ENCODE measurements at places on chromosomes 6 and 20.

DNA sequence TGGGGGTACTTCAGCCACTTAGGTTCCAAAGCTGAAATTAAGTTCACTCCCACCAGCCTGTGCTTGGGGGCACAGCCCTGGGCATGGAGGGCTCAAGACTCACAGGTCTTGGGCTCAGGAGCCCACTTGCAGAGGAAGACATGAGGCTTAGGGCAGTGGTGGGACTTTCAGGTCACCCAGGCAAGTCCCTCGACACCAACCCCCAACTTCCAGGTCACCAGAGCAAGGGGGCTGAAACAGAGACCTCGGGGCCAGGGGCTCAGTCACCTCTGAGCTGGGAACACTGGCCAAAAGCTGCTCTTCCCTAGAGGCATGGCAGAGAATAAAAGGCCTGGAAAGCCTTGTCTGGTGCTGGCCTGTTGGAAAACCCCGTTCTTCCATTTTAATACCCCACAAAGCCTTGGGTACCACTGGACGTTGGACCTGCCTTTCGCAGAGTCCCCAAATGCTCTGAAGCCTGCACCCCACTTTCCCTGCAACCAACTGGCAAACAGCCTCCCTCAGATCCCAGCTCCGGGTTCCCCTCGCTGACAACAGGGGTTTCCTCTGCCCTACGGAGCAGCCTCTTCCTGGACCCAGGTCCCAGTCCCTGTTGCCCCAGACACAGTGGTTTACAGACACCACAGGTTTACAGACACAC is 160.9 kb upstream of the PMEPA1 start:
- DNase-seq, result no peak

GRCh38 chr20:49519777-49520359 is 37.4 kb upstream of the KCNB1 start:
- DNase-seq, result no peak

DNA sequence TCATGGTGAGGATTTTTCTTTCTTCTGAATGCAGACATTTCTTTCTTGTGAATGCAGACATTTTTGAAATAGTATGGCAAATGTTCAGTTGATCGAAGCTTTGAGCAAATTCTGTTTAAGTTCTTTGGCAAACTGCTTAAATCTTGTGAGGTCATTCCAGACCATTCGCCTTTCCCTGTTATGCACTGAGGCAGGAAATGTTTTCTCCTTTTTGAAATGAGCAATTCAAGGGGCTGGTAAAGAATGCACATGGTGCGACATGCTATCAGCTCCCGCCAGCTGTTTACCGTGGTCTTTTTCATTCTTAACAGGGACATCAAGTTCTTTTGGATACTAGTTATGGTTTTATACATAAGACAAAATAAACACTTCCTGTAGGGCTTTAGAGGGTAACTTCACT is 112.0 kb upstream of the CCN2 start:
- no peak for DNase-seq

DNA sequence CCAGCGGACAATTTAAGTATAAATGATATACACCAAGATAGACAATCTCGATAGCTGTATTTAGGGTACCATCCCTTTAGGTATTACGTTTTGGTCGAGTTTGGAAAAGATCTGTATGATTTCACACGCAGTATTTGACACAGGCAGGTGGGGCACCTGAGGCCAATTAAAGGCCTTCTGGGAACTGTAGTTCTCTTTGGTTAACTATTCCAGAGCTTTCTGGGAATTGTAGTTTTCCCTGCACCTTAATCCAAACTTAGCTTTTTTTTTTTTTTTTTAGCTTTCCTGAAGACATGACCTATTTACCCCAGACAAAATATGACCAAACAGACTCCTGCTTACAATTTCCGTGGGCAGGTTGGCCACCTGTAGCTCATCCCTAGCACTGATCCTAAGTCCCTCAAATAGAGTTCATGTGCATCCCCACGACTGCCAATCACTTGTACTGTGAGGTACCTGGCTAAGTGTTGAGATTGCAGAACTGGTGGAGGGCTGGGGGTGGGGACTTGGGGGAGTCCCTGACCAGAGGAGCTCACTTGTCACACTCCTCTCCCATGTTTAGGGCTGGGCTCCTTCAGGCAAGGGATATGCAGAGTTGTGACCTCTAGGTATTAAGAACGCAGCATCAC is 999 bp upstream of the EHMT2 start:
- no peak for DNase-seq

GRCh38 chr6:118177720-118178119 is 270.7 kb downstream of the SLC35F1 start:
- DNase-seq, result no peak

GRCh38 chr6:144390886-144391285 is 105.8 kb downstream of the UTRN start:
- DNase-seq, result no peak

GRCh38 chr6:155830531-155830930 is 374.9 kb upstream of the NOX3 start:
- DNase-seq, result no peak

- peak; percentile 85 for DNase-seq
Measured at GRCh38 chr6:16770701-16771569, 9.7 kb upstream of the ATXN1 start.

GRCh38 chr6:53929041-53929820 is 134.4 kb downstream of the LRRC1 start:
- DNase-seq, result no peak

- DNase-seq, result no peak
Measured at GRCh38 chr6:89986650-89987074, 92.4 kb downstream of the GJA10 start.

DNA sequence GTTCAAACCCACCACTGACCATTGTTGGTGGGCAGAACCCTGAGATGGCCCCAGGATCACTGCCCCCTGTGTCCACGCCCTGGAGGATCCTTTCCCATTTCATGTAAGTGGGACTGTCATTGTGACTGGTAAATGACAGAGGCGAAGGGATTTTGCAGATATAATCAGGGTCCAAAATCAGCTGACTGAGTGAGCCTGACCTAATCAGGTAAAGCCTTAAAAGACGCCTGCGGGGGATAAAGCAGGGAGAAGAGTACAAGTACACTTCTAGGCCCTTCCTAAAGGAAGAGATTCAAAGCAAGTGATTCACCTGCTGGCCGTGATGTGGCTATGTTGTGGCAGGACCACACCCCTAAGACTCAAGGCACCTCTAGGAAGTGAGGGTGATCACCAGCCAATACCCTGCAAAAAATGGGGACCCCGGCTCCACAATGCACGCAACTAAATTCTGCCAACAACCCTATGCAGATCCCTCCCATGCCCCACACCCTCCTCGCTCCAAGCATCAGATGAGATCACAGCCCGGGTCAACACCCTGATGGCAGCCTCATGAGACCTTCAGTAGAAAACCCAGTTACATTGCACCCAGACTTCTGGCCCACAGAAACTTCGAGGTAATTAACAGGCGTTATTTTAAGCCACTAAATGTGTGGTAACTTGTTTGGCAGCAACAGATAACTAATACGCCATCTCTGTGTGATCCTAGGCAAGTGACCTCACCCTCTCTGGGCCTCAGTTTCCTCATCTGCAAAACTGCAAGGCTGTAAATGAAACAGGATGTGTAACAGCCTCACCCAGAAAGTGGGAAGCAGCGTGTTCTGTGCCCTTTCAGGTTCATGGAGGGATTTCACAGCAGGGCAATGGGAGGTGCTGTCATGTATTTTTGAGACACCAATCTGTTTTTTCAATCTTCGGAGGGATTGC is 11.3 kb downstream of the PREX1 start:
- no peak for DNase-seq

- DNase-seq, result no peak
Measured at GRCh38 chr20:20571068-20571780, 141.2 kb downstream of the RALGAPA2 start.

GRCh38 chr6:148817689-148818088 is 70.9 kb downstream of the UST start:
- DNase-seq, result no peak

GRCh38 chr6:7727946-7728854 is 2.3 kb downstream of the BMP6 start:
- DNase-seq, result peak; percentile 20

GRCh38 chr6:87633851-87634250 is 43.9 kb downstream of the ORC3 start:
- DNase-seq, result no peak

GRCh38 chr20:25015986-25016385 is 23.4 kb upstream of the APMAP start:
- no peak for DNase-seq

DNA sequence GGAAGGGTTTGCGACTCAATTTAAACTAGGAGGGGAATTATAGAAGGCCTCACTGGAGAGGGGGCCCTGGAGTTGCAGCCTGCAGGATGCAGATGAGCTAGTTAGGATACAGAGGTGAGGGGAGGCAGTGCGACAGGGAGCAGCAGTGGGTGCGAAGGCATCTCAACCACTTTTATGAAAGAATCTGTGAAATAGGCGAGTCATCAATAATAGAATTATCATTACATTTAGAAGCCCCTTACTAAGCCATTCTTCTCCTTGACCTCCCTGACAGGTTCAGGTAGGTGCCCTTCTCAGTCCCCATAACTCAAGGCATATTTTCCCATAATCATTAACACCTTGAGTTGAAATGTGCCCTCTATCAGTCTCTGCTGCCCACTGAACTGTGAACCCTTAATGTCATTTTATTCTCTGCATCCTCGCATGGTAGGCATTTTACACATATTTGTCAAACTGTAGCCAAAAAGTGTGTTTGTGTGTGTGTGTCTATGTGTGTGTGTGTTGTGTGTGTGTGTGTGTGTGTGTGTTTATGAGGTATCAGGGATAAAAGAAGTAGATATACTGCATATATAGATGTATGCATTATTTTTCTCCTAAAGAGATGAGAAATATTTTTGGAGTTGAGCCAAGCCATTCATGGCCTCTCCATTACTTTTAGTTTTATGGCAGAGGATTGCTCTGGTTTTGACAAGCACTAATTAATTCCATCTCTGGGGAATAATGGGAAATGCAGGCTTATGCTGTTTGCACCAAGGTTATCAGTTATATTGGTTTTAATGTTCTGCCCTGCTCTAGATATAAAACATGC is 898.8 kb downstream of the KIF16B start:
- DNase-seq, result no peak

DNA sequence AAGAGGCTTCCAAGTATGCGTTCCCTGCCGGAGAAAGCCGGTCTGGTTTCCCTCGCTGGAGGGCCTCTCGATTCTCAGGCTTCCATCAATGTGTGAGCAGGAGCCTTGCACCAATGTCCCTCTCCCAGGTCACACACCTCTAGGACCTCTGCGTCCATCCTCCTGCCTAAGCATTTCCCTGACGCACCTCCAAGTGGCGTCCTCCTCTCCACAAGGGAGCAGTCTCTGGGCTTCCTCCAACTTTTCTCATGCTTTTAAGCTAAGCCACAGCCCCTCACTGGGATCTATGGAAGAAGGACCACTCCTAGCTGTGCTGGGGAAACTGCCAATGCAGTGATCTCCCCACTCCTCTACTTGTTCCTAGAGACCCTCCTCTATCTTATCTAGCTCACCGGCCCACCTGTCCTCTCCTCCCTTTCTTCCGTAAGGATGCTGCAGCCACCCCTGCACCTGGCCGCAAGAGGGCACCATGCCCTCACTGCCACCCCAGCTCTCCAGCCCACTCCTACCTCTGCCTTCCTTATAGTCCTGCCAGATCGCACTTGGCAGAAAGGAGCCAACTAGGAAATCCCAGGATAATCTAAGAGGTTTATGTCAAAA is 258.7 kb downstream of the LRFN2 start:
- DNase-seq, result no peak

- DNase-seq, result no peak
Measured at GRCh38 chr20:42887281-42887680, 302.4 kb downstream of the PTPRT start.

- DNase-seq, result no peak
Measured at GRCh38 chr6:147371325-147371724, 137.2 kb upstream of the SAMD5 start.

DNA sequence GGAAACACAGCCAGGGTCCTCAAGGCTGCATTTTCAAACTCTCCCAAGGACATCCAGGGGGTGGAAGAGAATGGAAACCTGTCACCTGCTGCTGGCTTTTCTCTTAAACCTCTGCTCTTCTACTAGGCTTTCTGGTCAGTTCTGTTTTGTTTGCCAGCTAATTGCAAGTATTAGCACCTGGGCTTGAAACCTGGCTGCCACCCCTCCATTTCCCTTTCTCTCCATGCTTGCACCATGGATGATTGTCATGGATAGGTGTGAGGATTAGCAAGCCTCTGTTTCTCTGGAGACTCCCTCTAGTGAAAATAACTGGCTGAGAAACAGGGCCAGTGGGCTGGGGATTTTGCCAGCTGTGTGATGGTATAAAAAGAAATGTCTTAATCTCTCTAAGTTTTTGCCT is 33.0 kb upstream of the GPR6 start:
- no peak for DNase-seq

GRCh38 chr6:16712931-16713484 is 48.3 kb downstream of the ATXN1 start:
- DNase-seq, result peak; percentile 68

GRCh38 chr20:50312682-50313521 is 122.3 kb downstream of the CEBPB start:
- peak; percentile 77 for DNase-seq

- DNase-seq, result peak; percentile 66
Measured at GRCh38 chr6:129242546-129242945, 359.6 kb downstream of the LAMA2 start.

GRCh38 chr6:100479179-100480035 is 14.7 kb upstream of the SIM1 start:
- DNase-seq, result no peak

GRCh38 chr6:142694054-142694453 is 250.9 kb downstream of the HIVEP2 start:
- no peak for DNase-seq

GRCh38 chr6:164154588-164154987 is 740.1 kb downstream of the QKI start:
- DNase-seq, result no peak

- no peak for DNase-seq
Measured at GRCh38 chr20:53001498-53002301, 29.5 kb downstream of the TSHZ2 start.

- no peak for DNase-seq
Measured at GRCh38 chr6:19472153-19472552, 365.0 kb upstream of the ID4 start.

GRCh38 chr6:21588481-21589351 is 4.8 kb upstream of the SOX4 start:
- peak; percentile 87 for DNase-seq

- no peak for DNase-seq
Measured at GRCh38 chr6:163381118-163381756, 33.3 kb upstream of the QKI start.

- peak; percentile 88 for DNase-seq
Measured at GRCh38 chr6:149895048-149895590, 2.8 kb downstream of the RAET1E start.

GRCh38 chr6:9307786-9308185 is 872.4 kb upstream of the SLC35B3 start:
- no peak for DNase-seq

DNA sequence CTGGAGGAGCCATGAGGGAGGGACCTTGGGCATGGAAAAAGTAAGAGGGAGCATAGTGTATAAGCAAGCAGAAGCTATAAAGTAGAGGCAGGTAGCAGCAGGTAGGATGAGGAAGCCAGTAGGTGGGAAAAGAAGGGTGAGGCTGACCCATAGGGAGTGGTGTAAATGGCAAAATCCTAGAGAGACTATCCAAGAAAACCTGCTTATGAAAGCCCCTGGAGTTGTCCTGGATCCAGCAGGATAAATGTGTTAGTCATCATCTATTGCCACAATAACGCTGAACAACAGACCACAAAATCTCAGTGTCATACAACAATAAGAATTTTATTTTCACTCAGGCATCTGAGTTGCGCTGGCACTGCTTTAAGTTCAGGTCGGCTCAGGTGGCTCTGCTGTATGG is 30.2 kb downstream of the CHD6 start:
- no peak for DNase-seq

Measured in left lung (tissue), 14 donors.